SIG-M5 (cell line): ENCODE measurements at places on chromosomes 2 and 18.

DNA sequence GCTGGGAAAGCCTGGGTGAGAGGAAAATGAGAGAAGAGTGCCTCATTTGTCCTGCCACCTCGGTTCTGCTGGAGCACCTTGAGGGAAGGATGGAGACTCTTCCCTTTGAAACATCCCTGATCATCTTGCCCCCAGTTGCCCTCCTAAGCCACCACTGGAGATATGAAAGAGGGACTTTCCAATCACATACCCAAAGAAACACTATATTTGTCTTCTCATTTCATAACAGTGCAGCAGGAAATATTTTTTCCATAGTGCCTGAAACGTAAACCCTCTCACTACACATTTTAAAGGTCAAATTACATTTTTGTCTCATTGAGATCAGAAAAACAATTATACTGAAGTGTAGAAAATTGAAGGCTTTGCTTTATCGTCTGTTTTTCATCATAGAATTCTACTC, 63.3 kb downstream of the KCTD18 start:
- no peak for DNase-seq

DNA sequence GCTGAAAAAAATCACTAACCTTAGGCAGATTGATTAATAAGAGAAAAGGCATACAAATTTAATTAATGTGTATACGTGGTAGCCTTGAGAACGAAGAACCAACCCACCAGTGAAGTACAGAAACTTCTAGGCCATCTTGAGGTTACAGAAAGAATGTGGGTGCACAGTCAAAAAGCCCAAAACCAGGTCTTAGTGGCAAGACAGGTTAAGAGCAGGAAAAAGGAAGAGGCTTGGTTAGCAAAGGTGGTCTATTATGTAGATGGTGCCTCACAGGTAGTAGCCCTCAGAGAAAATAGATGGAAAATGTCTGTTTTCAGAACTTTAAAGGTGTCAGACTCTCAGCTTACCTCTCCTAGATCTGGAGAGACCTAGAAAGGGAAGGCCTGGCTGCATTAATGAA, 22.0 kb upstream of the SLC35G4 start:
- DNase-seq = no peak

GRCh38 chr2:229856413-229856812, 65.4 kb downstream of the TRIP12 start:
- DNase-seq = no peak

DNA sequence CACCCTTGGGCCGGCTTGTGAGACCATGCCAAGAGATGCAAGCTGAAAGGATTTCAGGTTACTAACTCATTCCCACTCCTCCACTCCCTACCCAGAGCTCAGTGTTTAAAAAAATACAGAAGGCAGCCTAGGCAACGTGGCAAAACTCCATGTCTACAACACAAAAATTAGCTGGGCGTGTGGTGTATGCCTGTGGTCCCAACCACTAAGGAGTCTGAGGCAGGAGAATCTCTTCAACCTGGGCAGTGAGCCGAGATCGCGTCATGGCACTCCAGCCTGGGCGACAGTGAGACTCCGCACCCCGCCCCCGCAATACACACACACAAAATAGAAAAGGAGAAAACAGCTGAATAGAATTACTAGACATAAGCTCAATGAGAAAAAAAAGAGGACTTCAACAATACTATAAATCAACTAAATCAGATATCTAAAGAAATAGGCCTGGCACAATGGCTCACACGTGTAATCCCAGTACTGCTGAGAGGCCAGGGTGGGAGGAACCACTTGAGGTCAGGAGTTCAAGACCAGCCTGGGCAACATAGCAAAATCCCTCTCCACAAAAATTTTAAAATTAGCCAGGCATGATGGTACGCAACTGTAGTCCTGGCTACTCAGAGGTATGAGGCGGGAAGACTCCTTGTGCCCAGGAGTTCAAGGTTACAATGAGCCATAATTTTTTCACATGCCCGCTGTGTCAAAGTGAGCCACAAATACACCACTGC, 10.1 kb downstream of the IWS1 start:
- no peak for DNase-seq

GRCh38 chr2:186309901-186310300, 176.2 kb upstream of the ZC3H15 start:
- DNase-seq = no peak

DNA sequence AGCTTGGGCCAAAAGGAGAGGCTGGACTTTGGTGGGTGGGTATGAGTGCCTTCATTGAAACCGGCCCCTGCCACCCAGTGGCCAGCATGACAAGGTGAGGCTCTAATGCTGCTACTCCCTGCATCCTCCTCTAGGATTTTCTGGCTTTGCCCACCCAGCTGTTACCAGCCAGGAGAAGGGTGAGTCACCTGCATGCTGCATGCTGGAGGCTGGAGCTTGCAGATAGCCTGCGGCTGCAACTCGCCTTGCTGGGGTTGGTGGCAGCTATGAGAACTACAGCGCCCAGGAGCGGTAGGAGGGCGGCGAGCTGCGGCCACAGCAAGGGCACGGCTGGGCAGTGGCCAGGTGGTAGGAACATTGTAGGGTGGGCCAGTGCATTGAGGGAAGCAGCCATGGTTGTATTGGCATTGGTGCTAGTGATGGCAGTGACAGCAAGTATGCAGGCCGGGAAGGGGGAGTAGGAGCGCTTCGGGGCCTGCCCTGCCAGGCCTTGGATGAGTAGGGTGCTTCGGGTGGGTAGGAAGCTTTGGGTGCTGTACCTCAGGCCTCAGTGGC, 75.4 kb upstream of the SLC35G4 start:
- DNase-seq = no peak
